ENCODE measurements at places on chromosomes 1 and 21.
A peak's percentile ranks its signal among the peaks of the same experiment; 100 is the strongest.

- no peak for DNase-seq
Observed at GRCh38 chr1:55617288-55617982, 402.3 kb upstream of the USP24 start.

DNA sequence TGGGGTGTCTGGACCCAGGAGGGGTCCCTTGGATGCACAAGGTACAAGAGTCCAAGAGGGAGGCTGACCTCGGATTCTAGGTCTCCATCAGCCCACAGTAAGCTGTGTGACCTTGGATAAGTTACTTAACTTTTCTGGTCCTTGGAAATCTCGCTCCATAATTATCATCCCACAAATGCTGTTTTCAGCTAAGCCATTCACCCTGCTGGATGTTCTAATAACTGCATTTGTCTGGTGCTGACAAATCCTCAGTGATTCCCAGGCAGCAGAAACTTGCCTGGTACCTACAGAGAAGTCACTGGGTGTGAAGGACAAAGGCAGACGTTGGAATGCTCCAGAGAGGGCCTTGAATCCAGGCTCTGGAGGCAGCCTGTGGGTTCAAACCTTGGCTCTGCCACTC is 89.7 kb downstream of the IGSF21 start:
- no peak for DNase-seq

- DNase-seq = peak; percentile 45
Observed at GRCh38 chr1:38727684-38728584, 131.6 kb downstream of the RRAGC start.

GRCh38 chr1:231629132-231629531 is 2.5 kb downstream of the DISC1 start:
- no peak for DNase-seq

GRCh38 chr1:189607477-189608096 is 870.1 kb downstream of the BRINP3 start:
- DNase-seq = no peak

GRCh38 chr21:40915114-40915513 is 68.2 kb upstream of the DSCAM start:
- no peak for DNase-seq

DNA sequence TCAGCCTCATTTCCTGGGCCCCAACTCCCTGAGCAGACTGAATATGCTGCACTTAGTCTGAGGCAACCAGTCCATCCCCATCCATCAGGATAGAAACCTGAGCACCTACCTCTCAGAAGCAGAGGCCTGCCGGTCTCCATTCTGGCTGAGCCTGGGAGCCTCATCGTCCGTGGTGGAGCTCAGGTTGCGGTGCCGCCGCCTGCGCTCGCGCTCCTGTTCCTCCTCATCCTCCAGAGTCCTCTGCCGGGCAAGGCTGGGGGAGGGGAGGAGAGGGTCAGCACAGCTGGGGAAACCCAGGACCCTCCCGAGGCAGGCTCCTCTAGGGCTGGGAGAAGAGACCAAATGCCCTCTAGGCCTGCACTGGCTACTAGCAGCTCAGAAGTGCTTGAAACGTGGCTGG is 10.1 kb downstream of the LAD1 start:
- DNase-seq = no peak

- DNase-seq = no peak
Observed at GRCh38 chr1:211591980-211592493, 13.1 kb upstream of the SLC30A1 start.

DNA sequence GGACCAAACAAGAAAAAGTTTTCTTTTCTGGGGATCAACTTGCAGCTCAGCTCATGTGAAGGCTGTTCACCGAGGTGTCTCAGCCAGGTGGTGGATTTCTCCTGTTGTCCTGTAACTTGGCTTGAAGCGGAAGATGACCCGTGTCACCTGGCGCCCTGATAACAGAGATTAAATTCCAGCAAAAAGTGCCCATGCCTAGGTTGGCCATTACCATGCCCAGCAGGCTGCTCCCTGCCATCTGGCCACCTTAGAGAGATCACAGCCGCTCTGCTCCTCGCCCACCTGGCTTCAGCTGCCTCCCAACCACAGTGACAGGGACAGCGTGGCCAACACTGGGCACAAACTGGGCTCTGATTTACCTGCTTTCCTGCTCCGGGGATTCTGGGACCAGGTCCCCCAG is 149.5 kb downstream of the ZBTB18 start:
- DNase-seq = peak; percentile 35

- peak; percentile 27 for DNase-seq
Observed at GRCh38 chr1:184822267-184822666, 67.6 kb upstream of the EDEM3 start.

DNA sequence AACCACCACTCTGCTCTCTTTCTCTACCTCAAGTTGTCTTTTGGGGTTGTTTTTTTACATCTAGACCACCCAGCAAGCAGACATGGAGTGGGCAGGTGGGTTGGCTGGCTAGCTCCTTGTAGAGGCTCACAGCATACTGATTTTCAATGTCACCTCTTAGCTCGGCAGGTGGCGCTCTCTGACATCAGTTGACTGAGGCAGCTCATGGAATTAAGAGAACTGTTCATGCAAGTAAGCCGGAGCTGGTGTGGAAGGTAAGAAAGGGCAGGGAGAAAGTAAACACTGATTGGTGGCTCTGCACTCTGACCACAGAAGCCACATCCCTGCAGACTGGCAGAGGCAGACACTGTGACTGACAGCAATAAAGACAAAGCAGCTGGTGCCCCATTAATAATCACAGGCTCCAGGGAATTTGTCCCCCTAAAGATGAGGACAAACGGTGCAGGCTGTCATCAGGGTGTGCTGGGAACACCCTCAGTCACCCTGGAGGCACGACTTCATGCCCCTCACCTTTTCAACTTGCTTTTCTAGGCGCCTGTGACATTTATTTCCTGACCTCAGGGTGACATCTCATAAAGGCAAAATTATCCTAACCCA is 226.8 kb downstream of the LMX1A start:
- DNase-seq = peak; percentile 86

GRCh38 chr21:27703791-27704190 is 736.9 kb upstream of the ADAMTS5 start:
- DNase-seq = no peak

DNA sequence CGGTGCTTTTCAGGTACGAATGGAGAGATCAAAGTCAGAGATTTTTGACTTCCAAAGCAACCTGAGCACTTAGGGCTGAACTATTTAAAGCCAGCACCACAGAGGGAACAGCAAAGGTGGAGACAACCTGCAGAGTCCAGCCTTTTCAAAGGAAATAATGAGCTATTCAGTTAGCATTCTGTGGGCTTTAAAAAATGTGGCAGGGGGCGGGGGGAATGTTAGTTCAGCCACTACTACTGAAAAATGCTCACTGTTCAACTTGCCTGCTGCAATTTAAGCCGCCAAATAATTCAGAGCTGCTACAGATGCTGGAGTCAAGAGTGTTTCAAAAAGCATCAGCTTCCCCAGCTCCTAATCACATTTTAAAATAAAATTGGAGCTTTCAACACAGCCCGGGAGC is 473.3 kb upstream of the PLXNA2 start:
- DNase-seq = no peak

DNA sequence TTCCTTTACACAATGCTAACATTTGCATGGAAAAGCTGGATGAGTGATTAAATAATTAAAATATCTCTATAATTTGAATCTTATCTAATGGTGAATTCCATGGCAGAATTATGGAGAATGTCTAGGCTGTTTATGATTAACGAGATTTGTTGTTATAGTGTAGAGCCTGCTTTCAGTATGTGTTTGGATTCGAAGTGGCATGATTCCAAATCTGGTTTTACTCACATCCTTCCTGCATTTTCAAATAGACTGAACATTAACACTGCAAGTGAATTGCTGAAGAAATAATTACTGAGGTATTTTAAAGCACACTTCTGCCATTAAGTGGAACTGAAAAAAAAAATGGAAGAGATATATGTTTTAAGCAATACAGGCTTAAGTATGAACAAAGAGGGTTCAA is 5.1 kb upstream of the NEK7 start:
- no peak for DNase-seq

DNA sequence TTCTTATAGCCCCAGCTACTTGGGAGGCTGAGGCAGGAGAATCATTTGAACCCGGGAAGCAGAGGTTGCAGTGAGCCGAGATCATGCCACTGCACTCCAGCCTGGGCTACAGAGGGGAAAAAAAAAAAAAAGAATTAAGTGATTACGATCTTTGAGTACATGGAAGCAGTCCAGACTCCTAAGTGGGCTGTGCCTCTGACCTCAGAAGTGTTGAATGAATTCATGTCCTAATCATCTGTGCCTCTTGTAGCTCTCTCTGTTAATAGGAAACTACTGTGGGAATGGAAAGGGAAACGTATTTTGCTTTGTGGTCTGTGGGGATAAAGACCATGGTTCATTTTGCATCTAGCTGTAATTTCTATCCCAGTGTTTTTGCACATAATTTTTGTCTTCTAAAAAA is 8.4 kb upstream of the IVNS1ABP start:
- peak; percentile 8 for DNase-seq

GRCh38 chr1:63603810-63604209 is 10.6 kb downstream of the PGM1 start:
- no peak for DNase-seq

DNA sequence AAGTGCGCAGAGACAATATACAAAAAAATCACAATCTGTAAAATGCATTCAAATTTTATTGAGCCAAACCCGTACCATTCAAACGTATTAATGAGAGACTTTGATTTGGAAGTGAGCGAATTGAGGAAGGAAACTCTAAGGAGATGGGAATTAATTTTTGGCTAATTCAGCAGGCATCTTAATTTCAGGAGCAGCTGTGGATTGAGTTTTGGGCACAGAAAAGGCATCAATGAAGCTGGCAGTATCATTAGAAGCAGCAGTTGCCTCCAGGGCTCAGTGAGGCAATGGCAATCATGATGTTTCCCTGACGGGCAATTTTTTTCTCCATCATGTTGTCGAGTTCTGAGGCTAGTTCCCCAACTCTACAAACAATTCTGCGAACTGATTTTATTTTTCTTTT is 2041.6 kb downstream of the NCAM2 start:
- DNase-seq = no peak

DNA sequence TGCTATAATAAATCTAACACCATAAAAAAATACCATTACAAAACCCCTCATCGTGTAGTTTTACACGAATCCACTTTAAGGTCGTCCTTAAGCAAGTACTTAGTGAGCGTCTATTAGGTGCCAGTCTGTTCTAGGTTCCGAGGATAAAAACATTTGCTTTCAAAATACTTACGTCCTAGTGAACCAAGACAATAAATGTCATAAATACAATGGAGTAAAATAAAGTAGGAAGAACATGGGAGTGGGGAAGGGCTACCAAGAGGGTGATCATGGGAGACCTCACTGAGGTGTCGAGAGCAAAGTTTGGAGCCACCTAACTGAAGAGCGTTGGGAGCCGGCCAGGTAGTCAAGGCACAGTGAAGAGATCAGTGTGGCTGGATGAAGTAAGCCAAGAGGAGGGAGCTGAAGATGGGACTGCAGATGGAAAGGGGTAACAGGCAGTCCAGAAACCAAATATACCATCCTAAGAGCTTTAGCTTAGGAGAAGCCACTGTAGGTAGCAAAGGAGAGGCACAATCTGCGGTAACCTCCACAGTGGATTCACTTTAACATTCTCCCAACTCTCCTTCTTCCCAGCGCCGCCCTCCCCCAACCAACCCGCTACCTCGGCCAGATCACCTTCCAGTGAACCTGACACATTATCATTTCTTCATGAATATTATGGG is 684 bp downstream of the LTN1 start:
- DNase-seq = peak; percentile 40

DNA sequence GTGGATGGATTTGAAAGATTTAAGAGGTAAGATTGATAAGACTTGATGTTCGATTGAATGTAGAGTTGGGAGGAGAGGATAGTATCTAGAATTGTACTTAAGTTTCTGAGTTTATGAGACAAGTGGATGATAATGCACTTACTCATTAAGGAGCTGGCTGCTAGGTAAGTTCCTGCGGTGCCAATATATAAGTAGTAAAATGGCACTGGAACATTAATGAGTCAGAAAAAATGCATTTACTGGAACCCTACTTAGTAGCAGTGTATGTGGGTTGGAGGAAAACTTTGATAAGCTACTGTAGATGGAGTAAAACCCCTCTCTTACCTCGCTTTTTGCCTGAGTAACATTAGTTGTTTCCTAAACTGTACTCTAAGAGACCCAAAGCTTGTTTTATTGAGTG is 68.2 kb downstream of the ZFYVE9 start:
- no peak for DNase-seq

GRCh38 chr1:64984737-64985136 is 18.4 kb upstream of the JAK1 start:
- DNase-seq = no peak

- DNase-seq = no peak
Observed at GRCh38 chr1:167499106-167499505, 19.2 kb downstream of the CD247 start.

GRCh38 chr1:119079881-119080280 is 60.6 kb downstream of the WARS2 start:
- no peak for DNase-seq

- peak; percentile 7 for DNase-seq
Observed at GRCh38 chr1:165598676-165599059, 32.4 kb upstream of the MGST3 start.

- DNase-seq = peak; percentile 26
Observed at GRCh38 chr1:117060441-117061317, 553 bp downstream of the TTF2 start.

DNA sequence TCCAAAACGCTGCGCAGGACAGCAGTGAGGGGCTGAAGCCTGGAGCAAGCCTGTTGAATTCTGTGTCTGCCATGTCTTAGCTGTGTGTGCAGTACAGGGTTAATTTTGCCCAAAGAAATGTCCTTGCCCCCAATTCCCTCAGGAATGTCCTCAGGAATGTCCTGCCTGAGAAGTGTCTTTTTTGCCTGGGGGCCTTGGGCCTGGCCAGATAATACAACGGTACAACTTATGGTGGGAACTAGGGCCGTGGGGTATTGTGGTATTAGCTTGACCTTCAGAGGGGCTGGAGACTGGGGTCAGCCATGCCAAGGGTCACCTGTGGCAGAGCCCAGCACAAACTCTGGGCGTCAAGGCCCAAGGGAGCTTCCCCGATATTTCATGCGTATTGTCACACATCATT is 107.7 kb downstream of the AJAP1 start:
- DNase-seq = no peak

GRCh38 chr1:25197235-25197975 is 34.9 kb downstream of the SYF2 start:
- DNase-seq = no peak

Data from NCI-H2171 treated with DMSO at 0.1 percent for 48 hours (cell line).